ENCODE measurements at places on chromosomes 6 and 20. TPM values are rescaled to one million over a fixed set of nuclear protein-coding genes. Genes with fewer than 3 reads are reported as not detected.

DNA sequence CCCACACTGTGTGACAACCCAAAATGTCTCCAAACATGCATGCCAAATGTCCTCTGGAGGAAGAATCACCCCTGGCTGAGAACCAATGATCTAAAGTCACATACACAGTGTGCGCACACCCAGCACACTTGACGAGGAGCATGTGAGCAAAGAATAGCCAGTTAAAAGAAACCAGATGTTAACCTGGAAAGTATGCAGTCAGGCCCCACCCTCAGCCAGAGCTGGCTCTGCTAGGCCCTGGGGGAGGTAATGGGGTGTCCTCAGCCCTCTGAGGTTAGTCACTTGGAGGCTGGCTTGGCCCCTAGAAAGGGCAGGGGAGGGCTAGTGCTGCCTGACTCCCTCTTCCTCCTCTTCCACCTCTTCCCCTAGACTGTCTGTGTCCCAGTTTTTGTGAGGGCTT lies 15.2 kb upstream of the GUCA1A start:
- DNase-seq = peak; percentile 13

DNA sequence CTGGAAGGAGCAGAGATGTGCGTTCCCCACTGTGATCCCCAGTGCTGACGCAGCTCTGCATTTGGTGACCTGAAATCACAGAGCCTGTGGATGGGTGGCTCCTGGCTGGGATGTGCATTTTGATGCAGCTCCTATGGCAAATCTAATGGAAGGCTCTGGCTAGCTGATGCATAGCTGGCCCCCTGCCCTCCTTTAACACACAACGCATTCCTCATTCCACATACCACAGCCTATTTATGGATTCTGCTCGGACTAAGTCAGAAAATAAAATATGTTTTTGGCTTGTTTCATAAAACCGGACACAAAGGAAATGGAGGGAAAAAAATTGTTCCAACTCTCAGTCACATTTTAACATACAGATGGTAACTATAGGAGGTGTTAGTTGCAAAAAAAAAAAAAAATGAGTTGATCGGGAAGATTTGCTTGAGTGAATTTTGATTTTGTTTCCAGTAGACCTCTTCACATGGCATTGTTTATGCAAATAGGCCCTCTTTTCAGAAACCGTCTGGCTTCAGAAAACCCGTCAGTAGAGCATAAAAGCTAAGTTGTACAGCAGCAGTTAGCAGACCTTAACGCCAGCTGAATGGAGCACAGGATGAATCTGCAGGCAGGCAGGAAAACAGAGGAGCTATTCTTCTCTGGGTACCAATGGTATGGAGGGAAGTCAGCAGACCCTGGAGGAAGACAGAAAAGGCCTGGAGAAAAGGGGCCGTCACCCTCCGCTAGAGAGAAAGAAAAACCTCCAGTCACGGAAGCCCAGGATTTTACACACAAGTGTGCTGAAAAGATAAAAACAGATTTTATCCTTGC lies 215.4 kb downstream of the HDGFL1 start:
- DNase-seq = peak; percentile 3

- no peak for DNase-seq
Observed at GRCh38 chr6:119043265-119043664, 35.2 kb downstream of the FAM184A start.

GRCh38 chr20:61911824-61912223 lies 153.9 kb downstream of the TAF4 start:
- DNase-seq = no peak

DNA sequence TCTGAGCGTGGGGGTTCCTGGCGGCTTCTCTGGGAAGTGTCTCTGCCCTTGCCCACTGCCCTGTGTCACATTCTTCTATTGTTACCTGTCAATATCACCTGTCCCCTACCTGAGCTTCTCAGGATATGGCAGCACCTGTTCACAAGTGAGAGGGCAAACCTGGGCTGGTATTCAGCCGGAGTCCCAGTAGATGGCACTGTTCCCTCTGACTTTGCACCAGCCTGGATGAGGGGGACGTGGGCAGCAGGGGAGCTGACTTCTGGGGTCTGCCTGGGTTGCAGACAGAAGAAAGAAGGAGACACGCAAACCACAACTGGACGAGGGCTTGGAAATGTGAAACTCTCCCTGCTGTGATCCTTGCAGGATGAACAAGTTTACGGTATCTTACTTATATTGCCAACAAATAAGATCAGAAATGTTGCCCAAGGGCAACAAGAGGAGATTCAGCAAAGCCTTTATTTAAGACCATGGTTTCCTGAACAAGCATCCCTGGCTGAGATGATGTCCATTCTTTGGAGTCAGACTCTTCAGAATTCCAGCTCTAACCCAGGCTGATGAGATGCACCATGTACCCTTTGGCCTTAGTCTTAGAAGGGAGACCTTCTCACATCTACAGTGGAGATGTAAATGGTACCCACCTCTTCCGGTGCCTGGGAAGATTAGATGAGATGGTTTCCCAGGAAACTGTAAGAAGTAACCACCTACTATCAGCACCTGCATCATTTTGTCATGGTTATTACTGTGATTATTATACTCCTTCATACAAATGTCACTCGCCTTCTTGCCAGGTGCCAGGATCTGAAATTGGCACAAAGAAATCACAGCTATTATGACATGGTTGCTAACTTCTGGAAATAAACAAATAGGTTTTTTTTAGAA lies 400.0 kb upstream of the CDH4 start:
- no peak for DNase-seq

DNA sequence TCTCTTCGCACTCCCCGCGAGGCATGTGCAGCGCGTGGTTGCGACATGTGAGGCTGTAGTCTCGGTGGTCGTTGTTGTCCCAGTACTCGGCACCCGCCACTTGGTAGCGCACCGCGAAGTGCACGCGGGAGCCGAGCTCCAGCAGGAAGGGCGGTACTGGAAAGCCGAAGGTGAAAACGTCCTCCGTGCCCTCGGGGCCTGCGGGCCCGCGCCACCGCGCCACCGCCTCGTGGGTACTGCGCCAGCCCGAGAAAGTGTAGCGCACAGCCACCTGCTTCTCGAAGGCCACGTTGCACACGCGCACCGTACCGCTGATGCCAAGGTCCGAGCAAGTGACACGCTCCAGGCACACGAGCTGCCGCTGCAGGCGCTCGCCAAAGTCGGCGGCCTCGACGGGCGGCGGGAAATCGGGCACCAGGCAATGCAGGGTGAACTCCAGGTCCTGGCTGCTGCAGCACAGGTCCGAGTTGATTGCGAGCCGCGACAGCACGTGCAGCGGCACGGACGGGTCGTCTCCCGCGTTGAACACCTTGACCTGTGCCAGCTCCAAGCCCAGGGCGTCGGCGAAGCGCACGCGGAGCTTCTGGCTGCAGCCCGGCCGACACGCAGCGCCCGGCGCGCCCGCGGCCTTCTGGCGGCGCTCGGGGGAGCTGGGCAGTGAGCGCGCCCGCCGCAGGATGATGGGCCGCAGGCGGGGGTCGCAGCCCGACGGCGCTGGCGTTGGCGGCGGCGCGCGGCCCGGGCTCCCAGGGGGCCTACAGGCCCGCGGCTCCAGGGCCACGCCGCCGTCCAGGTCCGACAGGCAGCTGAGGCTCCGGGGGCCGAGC lies 840 bp downstream of the PPP1R3D start:
- no peak for DNase-seq

DNA sequence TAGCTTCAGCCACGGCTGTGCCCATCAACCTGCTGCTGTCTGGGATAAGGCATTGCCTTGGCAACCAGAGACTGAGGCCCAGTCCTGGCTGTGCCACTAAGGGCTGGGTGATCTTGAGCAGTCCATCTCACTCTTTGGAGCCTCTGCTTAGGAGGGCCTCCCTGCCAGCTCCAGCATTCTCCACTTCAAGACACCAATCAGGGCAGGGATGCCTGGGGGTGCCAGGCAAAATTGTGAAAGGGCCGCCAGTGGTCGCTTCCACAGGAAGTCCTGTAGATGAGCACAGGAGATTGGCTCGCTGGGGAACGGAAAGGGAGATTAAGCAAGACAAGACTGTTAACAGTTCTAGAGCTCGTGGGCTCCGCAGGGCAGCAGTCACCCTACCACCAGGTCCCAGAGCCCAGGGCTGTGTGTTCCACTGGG lies at the start of gene RAB44:
TSS of gene RAB44 (plus strand) at position 346 of the 423 bp plus-strand sequence. CDS start 6,410 bp downstream, outside the sequence.
- DNase-seq = no peak

- no peak for DNase-seq
Observed at GRCh38 chr6:164345806-164346496, 931.4 kb downstream of the QKI start.

- DNase-seq = no peak
Observed at GRCh38 chr6:115551527-115551926, 509.2 kb downstream of the FRK start.

- no peak for DNase-seq
Observed at GRCh38 chr20:1890469-1891262, 4.5 kb upstream of the SIRPA start.

DNA sequence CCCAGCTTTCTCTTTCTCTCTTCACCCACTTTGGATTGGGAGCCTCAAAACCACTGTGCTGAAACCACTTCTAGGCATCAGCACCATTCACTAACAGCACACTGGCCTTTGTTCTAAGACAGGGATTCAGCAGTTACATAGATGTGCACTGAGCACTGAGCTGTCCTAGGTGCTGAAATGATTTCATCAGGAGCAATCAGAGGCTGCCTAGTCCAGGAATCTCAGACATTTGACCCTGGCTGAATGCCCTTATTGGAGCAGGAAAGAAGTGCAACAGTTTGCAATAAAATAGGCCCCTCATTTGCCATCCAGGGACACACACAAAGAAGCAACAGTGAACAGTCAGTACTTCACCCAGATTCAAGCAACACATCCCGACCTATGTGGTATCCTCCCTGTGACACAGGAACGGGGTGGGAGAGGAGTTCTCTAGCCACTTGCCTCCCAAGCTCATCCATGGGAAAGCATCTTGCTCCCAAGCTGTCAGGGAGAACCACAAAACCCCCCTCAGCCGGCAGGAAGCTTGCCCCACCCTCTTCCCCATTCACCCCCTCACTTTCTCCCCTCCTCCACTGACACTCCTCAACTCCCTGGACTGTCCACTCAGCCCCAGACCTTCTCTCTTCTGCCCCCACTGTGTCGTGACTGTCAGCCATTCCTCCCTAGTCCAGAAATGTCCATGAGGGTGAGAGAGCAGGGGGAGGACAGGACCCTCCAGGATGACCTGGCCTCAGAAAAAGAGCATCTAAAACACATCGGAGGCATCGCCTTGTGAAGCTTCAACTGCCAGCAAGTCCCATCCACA lies 304.4 kb downstream of the PREX1 start:
- DNase-seq = peak; percentile 77

SH3BGRL2 gene
- total RNA-seq = 2.3 TPM

All from A172 (cell line).